ENCODE measurements at places on chromosomes 6 and 20.

DNA sequence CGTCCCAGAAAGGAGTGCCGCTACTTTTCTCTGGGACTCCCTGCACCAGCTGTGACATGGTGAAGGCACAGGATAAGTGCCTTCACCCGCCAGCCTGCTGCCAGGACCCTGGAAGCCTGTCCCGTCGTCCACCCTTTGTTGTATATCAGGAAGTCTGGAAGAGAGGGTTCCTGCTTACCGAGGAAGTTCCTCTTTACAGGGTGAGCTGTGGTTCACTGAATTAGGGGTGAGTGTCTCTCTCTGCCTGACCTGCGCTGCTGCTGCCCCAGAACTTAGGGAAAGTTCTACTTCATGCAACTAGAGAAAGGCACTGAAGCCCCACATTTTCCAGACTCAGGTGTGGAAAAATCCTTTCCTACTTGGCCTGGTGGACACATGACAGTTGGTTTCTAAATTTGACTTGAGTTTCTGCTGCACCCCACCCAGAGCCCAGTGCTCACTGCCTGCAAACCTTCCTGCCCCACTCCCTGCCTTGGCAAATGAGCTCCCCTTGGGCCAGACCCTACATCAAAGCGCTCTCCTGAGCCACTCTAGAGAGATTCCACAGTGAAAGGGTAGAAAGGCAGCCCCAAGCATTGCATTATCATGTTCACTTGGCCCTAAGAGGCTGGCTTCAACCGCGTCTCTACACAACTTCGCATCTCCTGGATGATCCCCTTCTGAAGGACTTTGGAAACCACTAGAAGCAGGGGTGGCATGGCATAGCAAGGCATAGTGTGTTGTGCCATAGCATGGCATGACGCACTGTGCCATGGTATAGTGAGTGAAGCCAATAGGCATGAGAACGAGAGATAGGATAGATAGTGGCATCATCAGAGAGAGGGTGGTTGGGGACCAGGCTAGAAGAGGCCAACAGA lies 215.8 kb upstream of the CDYL start:
- no peak for DNase-seq

- no peak for DNase-seq
Observed at GRCh38 chr6:142302421-142303175, 791 bp downstream of the ADGRG6 start.

GRCh38 chr6:132512638-132513632 lies at the start of gene STX7:
TSS of gene STX7 (minus strand) at chr6:132513116. CDS start at chr6:132503530, 9,586 bp downstream.
- peak; percentile 55 for DNase-seq

GRCh38 chr6:33619166-33619840 lies 1.8 kb upstream of the ITPR3 start:
- DNase-seq, result no peak

DNA sequence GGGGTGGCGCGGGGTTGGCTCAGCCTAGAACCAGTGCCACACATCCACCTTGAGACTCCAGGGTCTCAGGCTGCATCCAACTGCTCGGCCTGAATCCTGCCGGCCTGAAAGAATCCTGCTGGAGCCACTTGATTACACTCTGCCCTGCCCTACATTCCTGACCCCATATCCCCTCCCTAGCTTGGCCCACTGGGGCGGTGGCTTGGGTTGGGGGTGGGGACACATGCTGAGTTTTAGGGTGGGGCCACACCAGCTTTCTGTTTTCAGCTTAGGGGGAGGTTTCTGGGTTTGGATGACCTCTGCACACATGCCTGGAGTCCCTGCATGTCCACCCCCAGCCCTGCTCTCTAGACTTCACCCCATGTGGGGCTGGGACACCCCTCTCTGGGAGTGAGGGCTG lies 6.8 kb downstream of the ITPR3 start:
- DNase-seq, result no peak

DNA sequence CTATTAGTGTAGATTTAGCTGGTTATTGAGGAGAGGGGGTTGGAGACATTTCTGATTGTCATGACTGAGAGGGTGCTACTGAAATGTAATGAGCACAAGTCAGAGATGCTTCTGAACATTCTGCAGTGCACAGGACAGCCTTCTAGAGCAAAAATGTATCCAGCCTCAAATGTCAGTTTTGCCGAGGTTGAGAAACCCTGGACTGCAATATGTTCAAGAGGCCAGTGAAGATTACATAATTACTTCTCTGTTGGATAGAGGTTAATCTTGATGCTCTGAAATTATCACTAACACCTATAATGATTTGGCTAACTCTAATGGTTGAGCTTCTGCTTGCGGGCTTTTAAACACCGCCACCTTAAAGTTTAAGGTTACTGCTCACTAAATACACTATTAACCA lies 3.4 kb upstream of the DUSP22 start:
- DNase-seq, result no peak

- no peak for DNase-seq
Observed at GRCh38 chr20:17735959-17736621, 36.3 kb downstream of the BANF2 start.

Data from BJ (cell line).